Germinal center (tissue), 1 donor: ENCODE measurements at places on chromosomes 2 and 18.

- DNase-seq = no peak
These were observed 41.8 kb downstream of the NCK2 start for GRCh38 chr2:105786231-105787230.

- no peak for DNase-seq
These were observed 185.0 kb upstream of the STK17B start for GRCh38 chr2:196356332-196356731.

- DNase-seq = no peak
These were observed 37.5 kb downstream of the ST8SIA5 start for GRCh38 chr18:46719388-46719787.

DNA sequence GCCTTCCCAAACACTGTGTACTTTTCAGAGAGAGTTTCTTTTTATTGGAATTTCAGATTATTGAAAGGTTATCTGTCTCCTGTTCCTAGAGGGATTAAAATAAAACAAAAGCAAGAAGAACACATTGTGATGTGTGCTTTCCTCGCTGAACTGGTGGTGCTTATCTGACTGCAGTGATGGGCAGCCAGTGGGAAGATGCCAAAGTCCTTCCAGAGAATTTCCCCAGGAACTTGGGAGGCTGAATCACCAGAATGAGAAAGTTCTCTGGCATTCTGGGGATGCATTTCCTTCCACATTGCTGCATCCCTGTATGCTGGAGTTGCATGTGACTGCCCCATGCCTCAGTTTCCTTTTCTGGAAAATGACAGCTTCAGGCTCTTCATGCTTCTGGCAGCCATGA, 53.9 kb upstream of the SEC11C start:
- no peak for DNase-seq

DNA sequence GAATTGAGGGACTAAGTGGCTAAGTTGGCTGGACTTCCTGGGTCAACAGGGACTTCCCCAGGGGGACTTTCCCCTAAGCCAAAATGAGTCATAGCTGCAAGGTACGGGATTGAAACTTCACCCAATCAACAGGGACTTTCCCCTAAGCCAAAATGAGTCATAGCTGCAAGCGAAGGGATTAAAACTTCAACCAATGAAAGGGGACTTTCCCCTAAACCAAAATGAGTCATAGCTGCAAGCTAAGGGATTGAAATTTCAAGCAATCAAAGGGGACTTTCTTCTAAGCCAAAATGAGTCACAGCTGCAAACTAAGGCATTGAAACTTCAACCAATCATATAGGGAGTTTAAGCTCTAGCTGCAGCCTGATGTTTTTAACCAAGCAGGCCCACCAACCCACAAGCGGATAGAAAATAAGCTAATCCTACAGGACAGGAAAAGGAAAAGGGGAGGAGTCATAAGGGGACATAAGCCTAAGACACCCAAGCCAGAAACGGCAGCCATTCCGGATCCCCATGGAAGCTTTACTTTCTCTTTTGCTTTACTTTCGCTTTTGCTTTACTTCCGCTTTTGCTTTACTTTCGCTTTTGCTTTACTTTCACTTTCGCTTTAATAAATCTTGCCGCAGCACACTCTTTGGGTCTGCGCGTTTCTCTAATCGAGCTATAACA, 1375.4 kb upstream of the CELF4 start:
- DNase-seq = peak; percentile 3

GRCh38 chr2:10316860-10317259, 14.2 kb downstream of the HPCAL1 start:
- no peak for DNase-seq

- DNase-seq = no peak
These were observed 132.0 kb upstream of the REV1 start for GRCh38 chr2:99621774-99622173.

DNA sequence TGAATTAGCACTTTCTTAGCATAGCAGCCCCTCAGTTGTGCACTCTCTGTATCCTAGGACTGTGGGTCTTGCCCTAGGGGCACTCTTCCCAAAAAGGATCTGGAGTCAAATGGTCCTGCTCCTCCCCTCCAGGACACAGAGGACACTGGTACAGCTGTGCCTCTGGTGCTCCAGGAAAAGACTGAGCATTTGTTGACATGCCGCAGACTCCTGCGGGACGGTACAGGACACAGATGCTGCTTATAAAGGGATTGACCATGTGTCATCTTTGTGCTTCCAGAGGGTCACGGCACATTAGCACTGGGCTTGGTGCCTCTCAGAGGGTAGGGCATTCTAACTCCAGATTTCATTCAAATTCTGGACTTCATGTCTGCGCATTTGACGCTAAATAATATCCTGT, 110.5 kb downstream of the KLF7 start:
- DNase-seq = no peak

GRCh38 chr2:47026748-47027534, 111.3 kb upstream of the MCFD2 start:
- DNase-seq = no peak

DNA sequence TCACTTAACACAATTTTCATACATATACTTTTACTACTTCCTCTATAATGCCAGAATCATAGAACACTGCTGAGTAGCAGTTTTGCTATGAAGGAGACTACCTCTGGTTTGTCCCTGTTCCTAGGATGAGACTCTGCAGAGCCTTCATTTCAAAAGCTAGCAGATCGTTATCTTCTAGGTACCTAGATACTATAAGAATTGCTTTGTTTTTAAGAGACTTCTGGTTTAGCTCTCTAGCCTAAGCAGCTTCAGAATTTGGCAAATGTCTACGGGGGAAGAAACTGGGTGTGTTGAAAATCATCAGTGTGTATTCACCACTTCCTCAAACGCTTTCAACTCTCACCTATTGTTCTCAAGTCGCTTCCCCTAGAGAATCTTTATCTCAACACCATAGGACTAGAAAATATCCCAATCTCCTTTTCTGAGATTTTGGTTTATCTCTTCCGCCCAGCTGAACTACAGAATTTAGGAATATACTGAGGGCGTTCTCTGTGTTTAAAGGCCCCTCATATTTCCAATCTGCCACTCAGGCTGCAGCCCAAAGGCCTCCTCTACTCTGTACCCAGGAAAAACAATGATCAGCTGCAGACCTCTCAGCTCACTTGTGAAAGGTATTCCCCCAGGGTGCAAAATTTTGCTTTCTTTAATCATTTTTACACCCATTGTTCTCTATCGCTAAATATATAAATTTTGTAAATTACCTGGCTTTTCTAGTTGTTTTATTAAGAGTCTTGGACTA, 28.7 kb downstream of the SMAD2 start:
- peak; percentile 18 for DNase-seq

GRCh38 chr2:69141061-69141460, 128.1 kb downstream of the ANTXR1 start:
- DNase-seq = no peak

- DNase-seq = no peak
These were observed 61.6 kb downstream of the BMP10 start for GRCh38 chr2:68809324-68810240.

DNA sequence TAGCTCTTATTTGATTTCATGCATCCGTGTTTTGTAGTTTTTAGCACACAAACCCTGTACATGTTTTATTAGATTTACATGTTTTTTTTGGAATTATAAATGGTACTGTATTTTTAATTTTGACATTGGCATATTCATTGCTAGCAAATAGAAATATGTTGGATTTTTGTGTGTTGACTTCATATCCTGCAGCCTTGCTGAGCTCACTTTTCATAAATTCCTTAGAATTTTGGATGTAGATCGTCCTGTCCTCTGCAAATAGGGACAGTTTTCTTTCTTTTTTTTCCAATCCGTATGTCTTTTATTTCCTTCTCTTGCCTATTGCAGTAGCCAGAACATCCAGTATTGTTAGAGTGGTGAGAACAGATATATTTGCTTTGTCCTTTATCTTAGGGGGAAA, 46.7 kb upstream of the GPR17 start:
- DNase-seq = no peak

DNA sequence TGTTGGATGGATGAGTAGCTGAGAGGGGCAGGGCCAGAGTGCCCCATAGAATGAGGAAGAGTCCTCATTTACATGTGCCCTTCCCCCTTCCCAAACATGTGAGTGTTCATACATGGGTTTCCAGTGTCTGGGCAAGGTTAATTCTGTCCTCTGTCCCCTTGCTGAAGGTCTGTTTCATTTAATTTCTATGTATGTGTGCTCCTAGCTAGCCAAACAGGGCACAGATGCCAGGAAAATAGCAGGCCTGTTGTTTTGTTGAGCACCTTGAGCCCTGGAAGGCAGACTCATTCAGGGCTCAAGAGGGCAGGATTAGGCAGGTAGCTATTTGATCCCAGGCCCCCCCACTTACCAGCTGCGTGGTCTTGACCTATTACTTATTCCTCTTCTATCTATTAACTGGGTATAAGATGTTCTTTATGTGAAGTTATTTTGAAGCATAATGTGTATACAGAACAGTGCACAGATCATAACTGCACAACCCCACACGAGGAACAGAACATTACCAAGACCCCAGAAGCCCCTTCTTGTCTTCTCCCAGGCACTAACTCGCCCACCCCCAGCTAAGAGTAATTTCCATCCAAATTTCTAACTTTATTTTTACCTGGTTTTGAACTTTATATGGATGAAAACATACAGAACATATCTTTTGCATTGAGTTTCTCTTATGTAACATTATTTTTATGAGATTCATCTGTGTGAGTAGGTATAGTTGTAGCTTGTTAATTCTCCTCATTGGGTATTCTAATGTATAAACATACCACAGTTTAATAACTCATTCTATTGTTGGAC, 164.3 kb downstream of the RPIA start:
- DNase-seq = no peak

DNA sequence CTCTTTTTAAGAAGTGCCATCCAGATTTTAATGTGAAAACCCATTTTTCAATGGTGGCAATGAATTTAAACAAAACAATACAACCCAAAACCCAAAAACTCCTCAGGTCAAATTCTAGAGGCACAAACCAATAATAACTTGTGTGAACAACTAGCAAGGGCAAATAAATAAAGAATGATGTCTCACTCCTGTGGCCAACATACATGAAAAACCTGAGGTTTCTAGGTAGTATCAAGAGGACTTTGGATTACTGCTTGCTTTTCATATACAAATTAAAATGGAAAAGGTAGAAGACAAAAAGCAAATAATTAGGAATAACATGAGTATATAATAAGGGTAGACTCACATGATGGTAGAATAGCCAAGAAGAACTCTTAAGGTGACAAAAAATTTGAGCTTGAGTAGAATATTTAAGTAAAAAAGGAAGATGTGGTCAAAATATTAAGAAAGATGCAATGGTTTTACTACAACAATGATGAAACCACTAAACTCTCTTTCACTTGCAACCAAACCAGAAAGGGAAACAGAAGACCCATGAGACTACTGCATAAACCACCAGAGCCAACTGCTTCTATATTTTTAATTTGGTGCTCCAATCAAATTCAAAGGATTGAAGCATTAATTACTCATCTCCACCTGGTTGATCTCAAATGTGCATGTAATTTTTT, 53.5 kb downstream of the DARS1 start:
- no peak for DNase-seq

DNA sequence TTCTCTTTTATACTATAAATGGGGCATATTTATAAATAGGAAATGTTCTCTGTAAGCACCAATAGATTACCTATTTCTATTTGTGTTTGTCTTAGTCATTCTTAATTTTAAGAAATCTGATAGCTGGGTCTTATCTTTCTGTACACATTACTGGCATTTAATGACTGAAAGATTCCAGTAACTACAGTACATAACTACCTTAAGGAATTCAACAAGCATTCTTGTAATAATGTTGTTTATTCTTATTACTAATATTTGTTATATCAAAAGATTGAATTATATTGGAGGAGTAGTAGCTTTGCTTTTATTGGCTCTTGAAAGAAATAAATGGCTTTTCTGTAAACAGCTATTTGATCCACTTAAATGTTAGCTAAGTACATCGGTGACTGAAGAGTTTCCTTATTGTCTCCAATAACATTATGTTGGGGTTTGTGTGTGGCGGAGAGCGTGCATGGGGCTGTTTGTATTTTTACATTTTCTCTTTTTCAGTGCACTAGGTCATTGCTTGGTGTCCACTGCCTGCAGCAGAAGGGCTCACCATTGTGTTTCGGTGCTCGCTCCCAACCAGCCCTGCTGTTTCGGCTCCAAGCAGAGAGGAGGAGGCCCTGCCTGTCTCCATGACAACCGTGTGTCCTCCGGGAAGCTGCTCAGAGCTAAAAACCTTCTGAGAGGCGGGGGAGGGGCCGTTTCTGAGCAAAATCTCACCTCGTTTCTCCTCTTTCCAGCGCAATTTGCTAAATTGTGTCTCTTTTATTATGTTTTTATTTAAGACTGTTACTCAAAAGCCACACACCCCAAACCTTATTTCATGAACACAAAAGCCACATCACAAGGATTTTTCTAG, 112.5 kb upstream of the SLC38A11 start:
- DNase-seq = no peak

DNA sequence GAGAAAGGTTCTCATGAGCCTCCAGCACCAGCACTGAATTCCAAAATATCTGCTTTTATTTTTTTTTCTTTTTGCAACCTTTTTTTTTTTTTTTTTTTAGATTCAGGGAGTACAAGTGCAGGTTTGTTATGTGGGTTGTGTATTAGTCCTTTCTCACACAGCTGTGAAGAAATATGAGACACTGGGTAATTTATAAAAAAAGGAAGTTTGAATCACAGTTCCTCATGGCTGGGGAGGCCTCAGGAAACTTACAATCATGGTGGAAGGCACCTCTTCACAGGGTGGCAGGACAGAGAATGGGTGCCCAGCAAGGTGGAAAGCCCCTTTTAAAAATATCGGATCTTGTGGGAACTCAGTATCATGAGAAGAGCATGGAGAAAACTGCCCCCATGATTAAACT, 7.9 kb upstream of the TMX3 start:
- no peak for DNase-seq

DNA sequence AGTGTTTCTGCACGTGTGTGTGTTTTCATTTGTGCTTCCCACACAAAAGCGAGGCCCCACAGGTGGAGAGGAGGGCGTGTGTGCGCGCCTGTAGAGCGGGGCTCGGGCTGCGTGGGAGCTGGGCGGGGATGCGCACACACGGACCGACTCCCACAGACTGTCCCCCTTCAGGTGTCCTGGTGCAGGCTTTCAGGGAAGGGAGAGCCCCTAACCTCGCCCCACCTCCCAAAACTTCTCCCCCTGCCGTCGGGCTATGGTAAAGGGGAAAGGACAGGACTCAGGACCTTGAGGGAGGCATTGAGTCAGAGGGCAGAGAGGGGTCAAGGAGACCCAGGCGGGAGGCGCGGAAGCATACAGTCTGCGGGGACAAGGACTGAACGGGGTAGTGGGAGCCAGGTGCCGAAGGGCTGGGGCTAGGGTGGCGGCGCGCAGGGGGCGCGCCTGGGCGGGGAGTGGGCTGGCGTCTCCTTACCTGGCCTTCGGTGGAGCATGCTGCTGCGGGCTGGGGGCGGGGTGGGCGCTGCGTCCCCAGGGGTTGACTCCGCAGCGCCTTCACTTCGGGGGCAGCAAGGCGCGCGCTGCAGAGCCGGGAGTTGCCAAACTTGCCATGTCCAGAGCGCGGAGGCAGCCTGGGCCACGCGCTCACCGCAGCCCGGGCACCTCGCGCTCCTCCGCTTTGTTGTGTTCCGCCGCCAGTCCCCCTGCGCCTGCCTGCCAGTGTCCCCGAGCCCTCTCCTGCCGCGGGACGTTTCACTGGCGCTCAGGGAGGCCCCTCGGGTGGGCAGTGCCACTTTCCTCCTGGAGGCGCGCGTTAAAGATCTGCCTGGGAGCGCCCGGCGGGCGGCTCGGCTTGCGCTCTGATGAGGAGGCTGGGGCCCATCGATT, 302.0 kb downstream of the NCKAP5 start:
- DNase-seq = no peak

GRCh38 chr2:23404426-23404825, 19.4 kb downstream of the KLHL29 start:
- peak; percentile 46 for DNase-seq

GRCh38 chr2:10234409-10235094, 68.2 kb upstream of the HPCAL1 start:
- no peak for DNase-seq
